Mesangial cell (primary cell): ENCODE measurements at places on chromosomes 7 and 10. TPM values are rescaled to one million over a fixed set of nuclear protein-coding genes. Genes with fewer than 3 reads are reported as not detected.

The CAMK2G gene
- 18.5 and 19.9 TPM in 2 replicates for total RNA-seq

The HOGA1 gene
- 3.1 and 18.4 TPM in 2 replicates for total RNA-seq

The CDNF gene
- total RNA-seq, result 1.8 TPM in 1 of 2 replicates, not detected in the other

The CFAP46 gene
- 1.8 and 2.3 TPM in 2 replicates for total RNA-seq

The PNLIPRP3 gene
- not detected in 2 replicates for total RNA-seq

The TMEM140 gene
- 0.33 and 2.0 TPM in 2 replicates for total RNA-seq

The CCDC136 gene
- total RNA-seq, result 1.8 and 4.9 TPM in 2 replicates

The KEL gene
- 0.13 TPM in 1 of 2 replicates, not detected in the other for total RNA-seq

The PDE6C gene
- total RNA-seq, result not detected in 2 replicates

The SCRN1 gene
- total RNA-seq, result 60.8 and 72.8 TPM in 2 replicates

The CARD11 gene
- 17.6 and 38.8 TPM in 2 replicates for total RNA-seq

The KCP gene
- total RNA-seq, result 0.98 and 17.7 TPM in 2 replicates

The NKX1-2 gene
- total RNA-seq, result not detected in 2 replicates

The PRKCQ gene
- 0.65 and 4.6 TPM in 2 replicates for total RNA-seq

The ARHGAP12 gene
- total RNA-seq, result 10.4 and 12.4 TPM in 2 replicates

The CYP2C18 gene
- total RNA-seq, result not detected in 2 replicates

The HELLS gene
- total RNA-seq, result 6.5 and 29.5 TPM in 2 replicates

The ADCY1 gene
- total RNA-seq, result 0.51 and 1.5 TPM in 2 replicates

The TMEM139 gene
- total RNA-seq, result 5.5 and 30.2 TPM in 2 replicates

The CD36 gene
- total RNA-seq, result 0.13 TPM in 1 of 2 replicates, not detected in the other

The CACNB2 gene
- not detected in 2 replicates for total RNA-seq

The PON3 gene
- total RNA-seq, result not detected in 2 replicates

The DDC gene
- not detected in 2 replicates for total RNA-seq

The ZP3 gene
- 1.5 and 3.9 TPM in 2 replicates for total RNA-seq

The HOXA13 gene
- not detected in 2 replicates for total RNA-seq

The UNCX gene
- total RNA-seq, result not detected in 2 replicates

The WNT2 gene
- total RNA-seq, result 0.63 TPM in 1 of 2 replicates, not detected in the other

The ZNF503 gene
- total RNA-seq, result 25.1 and 116 TPM in 2 replicates

The PHYHIPL gene
- under 0.01 TPM in 1 of 2 replicates, not detected in the other for total RNA-seq

The ABCB1 gene
- total RNA-seq, result 20.4 and 26.4 TPM in 2 replicates

The CPVL gene
- total RNA-seq, result 4.1 and 10.3 TPM in 2 replicates

The GDF10 gene
- 0.13 TPM in 1 of 2 replicates, not detected in the other for total RNA-seq

The CREB5 gene
- 14.7 and 22.2 TPM in 2 replicates for total RNA-seq

The CYP26C1 gene
- total RNA-seq, result 0.63 TPM in 1 of 2 replicates, not detected in the other

The TMEM270 gene
- not detected in 2 replicates for total RNA-seq

The CPED1 gene
- 2.0 and 6.8 TPM in 2 replicates for total RNA-seq

The PTPRN2 gene
- total RNA-seq, result 0.33 and 2.4 TPM in 2 replicates

The CDC14C gene
- 0.13 TPM in 1 of 2 replicates, not detected in the other for total RNA-seq

The AHR gene
- total RNA-seq, result 72.4 and 85.6 TPM in 2 replicates

The ASIC3 gene
- total RNA-seq, result 0.38 TPM in 1 of 2 replicates, not detected in the other

The ABCC2 gene
- 0.38 and 0.81 TPM in 2 replicates for total RNA-seq

The LRRC4 gene
- total RNA-seq, result 0.16 and 1.0 TPM in 2 replicates

The IQUB gene
- 0.33 and 0.89 TPM in 2 replicates for total RNA-seq

The CALML3 gene
- total RNA-seq, result not detected in 2 replicates

The GDF2 gene
- not detected in 2 replicates for total RNA-seq
